NCI-H1092 (cell line): ENCODE measurements at places on chromosomes 12 and 14.
A peak's percentile ranks its signal among the peaks of the same experiment; 100 is the strongest.

DNA sequence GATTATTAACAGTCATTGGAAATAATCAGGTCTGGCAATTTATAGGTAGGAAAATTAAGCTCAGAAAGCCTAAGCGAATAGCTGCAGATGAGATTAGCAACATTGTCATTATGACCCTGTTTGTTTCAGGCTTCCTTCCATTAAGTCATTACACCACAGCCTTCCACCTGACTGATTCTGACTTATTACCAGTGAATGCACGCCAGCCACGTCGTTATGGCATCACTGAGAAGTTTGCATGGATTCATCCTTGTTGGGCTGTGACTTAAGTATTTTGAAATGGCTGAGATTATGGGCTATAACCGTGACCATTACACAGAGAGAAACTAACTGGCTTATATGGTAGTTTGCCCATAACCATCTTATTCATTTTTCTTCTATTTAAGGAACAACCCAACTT lies 18.6 kb downstream of the RASSF8 start:
- no peak for DNase-seq

DNA sequence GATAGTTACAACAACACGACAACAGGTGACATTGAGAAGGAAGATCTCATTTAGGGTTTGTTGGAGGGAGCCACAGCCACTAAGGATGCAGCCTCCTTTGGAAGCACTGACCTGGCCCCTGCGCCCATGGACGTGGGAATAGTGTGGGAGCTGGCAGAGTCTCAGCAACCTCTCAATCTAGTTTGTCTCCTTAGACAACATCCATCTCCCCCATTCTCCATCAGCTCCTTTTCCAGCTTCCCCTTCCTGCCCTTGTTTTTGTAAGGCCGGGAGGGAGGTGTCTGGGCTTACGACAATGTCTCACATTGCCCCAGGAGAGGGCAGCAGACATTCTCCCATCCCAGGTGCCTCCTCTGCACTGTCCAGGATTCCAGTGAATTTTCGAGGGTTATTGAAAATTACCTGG lies 170.2 kb upstream of the PZP start:
- peak; percentile 7 for DNase-seq

DNA sequence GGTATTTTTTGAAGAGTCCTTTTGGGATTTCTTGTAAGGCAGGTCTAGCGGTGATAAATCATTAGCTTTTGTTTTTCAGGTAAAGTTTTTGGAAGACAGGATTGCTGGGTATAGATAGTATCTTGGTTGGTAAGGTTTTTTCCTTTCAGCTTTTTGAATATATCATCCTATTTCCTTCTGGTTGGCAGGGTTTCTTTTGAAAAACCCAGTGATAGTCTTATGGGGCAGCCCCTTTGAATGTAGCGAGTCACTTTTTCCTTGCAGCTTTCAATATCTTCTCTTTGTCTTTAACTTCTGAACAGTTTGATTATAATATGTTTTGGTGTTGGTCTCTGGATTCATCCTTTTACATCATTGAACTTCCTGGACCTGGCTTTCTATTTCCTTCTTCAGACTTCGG lies 20.2 kb downstream of the TMX1 start:
- no peak for DNase-seq

DNA sequence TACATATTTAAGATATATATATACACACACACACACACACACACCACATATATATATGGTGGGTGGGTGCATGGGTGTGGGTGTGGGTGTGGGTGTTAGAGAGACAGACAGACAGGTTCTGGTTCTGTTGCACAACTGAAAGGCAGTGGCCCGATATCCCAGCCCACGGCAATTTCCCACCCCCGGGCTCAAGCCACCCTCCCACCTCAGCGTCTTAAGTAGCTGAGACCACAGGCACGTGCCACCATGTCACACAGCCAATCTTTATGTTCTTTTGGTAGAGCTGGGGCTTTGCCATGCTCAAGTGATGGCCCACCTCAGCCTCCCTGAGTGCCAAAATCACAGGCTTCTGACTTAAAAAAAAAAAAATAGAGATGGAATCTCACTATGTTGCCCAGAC lies 417.8 kb upstream of the FOXG1 start:
- DNase-seq, result no peak
